ENCODE measurements at places on chromosomes 12 and 14. TPM values are rescaled to one million over a fixed set of nuclear protein-coding genes. Genes with fewer than 3 reads are reported as not detected.

The BCDIN3D gene
- total RNA-seq: 3.9 TPM

The ARL6IP4 gene
- total RNA-seq: 44.3 TPM

The ATG2B gene
- total RNA-seq: 32.4 TPM

The TMED8 gene
- 16.8 TPM for total RNA-seq

The MIP gene
- not detected for total RNA-seq

The FAM186B gene
- 0.10 TPM for total RNA-seq

The SERPINA6 gene
- 0.06 TPM for total RNA-seq

The MORN3 gene
- total RNA-seq: 0.79 TPM

The KIF26A gene
- total RNA-seq: 4.3 TPM

The ZNF219 gene
- 16.3 TPM for total RNA-seq

The NR2C1 gene
- total RNA-seq: 72.0 TPM

The KRT73 gene
- not detected for total RNA-seq

The CIROP gene
- 0.10 TPM for total RNA-seq

The C12orf50 gene
- total RNA-seq: not detected

The CEBPE gene
- 0.17 TPM for total RNA-seq

The NDRG2 gene
- total RNA-seq: 233 TPM

The GPD1 gene
- total RNA-seq: 14.8 TPM

The ANO4 gene
- total RNA-seq: 47.1 TPM

The NOVA1 gene
- total RNA-seq: 58.2 TPM

The DAO gene
- total RNA-seq: 0.40 TPM

The MIPOL1 gene
- total RNA-seq: 17.3 TPM

The BBOF1 gene
- 23.1 TPM for total RNA-seq

The LRIG3 gene
- 59.8 TPM for total RNA-seq

The P2RX2 gene
- 0.06 TPM for total RNA-seq

The SLCO1C1 gene
- total RNA-seq: 12.0 TPM

The PTHLH gene
- total RNA-seq: 8.2 TPM

The MAGOHB gene
- total RNA-seq: 28.3 TPM

The ENDOU gene
- 0.50 TPM for total RNA-seq

The ERG28 gene
- total RNA-seq: 12.2 TPM

The DDX54 gene
- 19.8 TPM for total RNA-seq

The LMNTD1 gene
- total RNA-seq: 3.0 TPM

The ACOT4 gene
- 1.1 TPM for total RNA-seq

The RHOJ gene
- total RNA-seq: 11.9 TPM

The ANKRD9 gene
- total RNA-seq: 24.8 TPM

The KLRF1 gene
- total RNA-seq: 0.40 TPM

The ANKS1B gene
- 131 TPM for total RNA-seq

The TRMT61A gene
- 5.3 TPM for total RNA-seq

The SLC15A4 gene
- 31.4 TPM for total RNA-seq

The ACOT6 gene
- total RNA-seq: 0.11 TPM

The OR11H12 gene
- total RNA-seq: not detected

The ADAMTS20 gene
- 0.44 TPM for total RNA-seq

The CABP1 gene
- 6.8 TPM for total RNA-seq

The PTCSC3 gene
- total RNA-seq: not detected

The NOS1 gene
- 1.2 TPM for total RNA-seq

The WIF1 gene
- total RNA-seq: 23.9 TPM

The OR5AU1 gene
- total RNA-seq: not detected

The FAM181A gene
- total RNA-seq: 3.3 TPM

The DYNLL1 gene
- total RNA-seq: 357 TPM

The GPR137C gene
- total RNA-seq: 6.7 TPM

The CEP170B gene
- 11.0 TPM for total RNA-seq
